ENCODE measurements at places on chromosomes 4 and X.

GRCh38 chrX:74420196-74421035 is 877 bp upstream of the SLC16A2 start:
- peak; percentile 51 for DNase-seq

GRCh38 chr4:33948921-33949320 is 2295.4 kb downstream of the ARAP2 start:
- no peak for DNase-seq

DNA sequence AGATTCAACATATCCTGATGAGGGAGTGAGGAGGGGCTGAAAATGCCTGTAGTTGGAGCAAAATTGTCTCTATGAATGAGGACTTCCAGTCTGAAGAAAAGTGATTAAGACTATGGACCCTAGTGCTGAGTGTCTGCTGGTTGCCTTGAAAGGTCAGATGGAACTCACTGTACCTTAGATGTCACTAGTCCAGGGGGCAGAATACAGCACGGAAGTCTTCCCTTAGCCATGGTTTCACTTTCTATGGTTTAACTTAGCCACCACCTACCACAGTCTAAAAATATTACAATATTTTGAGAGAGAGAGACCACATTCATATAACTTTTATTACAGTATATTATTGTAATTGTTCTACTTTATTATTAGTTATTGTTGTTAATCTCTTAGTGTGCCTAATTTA is 223.1 kb downstream of the FMR1NB start:
- DNase-seq = no peak

DNA sequence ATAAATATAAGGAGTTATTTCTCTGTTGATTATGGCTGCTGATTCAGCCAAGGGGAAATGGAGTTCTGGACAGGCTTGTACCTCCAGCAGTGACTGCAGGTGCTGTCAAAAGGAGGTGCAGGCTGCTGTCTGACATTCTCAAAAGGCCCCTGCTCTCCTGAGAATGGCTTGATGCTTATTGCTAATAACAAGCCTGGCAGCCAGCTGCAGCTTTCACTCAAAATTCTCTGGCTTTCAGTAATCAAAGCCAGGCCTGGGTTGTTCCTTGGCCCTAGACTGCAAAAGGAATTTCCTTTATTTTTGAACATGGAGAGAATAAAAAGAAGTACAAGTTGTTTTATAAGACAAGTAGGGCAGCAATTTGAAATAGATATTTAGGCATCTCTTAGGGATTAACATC is 575.9 kb downstream of the MID1IP1 start:
- no peak for DNase-seq

DNA sequence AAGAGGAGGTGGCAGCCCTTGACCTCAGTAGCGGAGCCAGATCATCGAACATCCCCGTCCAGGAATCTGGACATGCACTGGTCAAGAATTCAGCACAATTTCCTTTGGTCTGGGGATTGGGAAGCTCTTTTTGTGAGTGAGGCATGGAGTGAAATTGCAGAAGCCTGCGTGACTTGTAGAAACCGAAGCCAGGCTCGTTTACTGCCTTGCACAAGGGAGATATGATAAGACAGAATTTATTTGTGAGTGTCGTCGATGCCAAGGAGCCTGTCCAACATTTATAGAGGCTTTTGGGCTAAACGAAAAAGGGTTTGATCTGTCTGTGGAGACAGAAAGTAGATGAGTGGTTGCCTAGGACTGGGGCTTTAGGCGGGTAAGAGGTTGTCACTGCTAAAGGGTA is 50.6 kb downstream of the TBL1X start:
- no peak for DNase-seq

DNA sequence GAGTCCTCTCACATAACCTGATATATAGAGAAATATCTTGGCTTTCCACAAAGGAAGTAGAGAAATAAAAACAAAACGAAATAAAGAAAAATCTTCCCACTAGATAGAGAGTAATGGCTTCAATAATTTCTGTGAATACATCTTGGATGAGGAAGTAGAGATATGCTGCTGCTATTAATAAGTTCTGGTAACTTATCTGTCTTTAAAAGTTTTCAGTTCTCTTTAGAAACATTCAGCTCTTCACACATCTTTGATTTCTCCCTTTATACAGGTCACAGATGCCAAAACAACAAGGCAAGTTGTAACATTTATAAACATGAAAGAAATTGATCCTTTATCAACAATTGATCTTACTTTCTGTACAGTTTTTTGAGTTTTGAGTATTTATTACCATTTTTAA is 615.8 kb downstream of the TRAM1L1 start:
- no peak for DNase-seq

GRCh38 chr4:53981567-53981966 is 82.8 kb downstream of the CHIC2 start:
- DNase-seq = no peak

- DNase-seq = no peak
Observed at GRCh38 chr4:57333684-57334083, 223.5 kb upstream of the IGFBP7 start.

GRCh38 chr4:602559-602942 is 22.8 kb upstream of the PDE6B start:
- DNase-seq = no peak

GRCh38 chr4:76969495-76969894 is 19.9 kb downstream of the SEPTIN11 start:
- DNase-seq = no peak

GRCh38 chr4:33998291-33998690 is 2246.0 kb downstream of the ARAP2 start:
- DNase-seq = no peak

GRCh38 chr4:71261633-71262121 is 77.1 kb upstream of the SLC4A4 start:
- DNase-seq = no peak

DNA sequence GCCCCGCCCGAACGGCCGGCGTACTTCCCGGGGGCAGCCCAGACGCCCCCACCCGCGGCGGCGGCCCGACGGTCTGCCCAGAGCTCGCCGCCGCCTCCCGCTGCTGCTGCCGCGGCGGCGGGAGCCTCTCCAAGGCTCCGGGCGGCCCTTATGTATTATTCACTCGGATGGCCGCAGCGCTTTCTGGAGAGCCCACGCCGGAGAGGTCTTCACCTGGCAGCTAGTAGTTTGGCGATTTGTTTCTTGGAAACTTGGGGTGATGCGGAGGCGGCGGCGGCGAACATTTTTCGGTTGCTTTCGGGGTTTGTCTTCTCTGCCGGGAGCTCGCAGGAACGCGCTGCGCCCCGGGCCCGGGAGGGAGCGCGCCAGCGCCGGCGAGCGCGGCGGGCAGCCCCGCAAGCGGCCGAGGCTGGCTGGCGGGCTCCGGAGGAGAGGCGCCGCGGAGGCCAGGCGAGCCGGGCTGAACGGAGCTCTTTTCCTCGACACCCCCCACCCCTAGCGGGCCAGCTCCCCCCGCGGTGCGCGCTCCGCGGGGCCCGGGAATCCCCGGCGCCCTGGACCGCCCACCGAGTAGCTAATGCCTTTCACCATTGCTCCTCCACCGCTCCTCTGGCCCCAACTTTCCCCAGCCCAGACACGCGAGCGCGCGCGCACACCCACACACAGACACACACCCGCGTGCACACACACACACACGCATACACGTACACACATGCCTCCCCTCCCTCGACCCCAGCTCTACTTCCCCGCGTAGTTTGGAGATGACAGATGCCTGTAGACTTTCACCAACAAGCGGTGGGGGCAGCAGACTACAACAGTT is 113.5 kb downstream of the DHX15 start:
- DNase-seq = no peak

DNA sequence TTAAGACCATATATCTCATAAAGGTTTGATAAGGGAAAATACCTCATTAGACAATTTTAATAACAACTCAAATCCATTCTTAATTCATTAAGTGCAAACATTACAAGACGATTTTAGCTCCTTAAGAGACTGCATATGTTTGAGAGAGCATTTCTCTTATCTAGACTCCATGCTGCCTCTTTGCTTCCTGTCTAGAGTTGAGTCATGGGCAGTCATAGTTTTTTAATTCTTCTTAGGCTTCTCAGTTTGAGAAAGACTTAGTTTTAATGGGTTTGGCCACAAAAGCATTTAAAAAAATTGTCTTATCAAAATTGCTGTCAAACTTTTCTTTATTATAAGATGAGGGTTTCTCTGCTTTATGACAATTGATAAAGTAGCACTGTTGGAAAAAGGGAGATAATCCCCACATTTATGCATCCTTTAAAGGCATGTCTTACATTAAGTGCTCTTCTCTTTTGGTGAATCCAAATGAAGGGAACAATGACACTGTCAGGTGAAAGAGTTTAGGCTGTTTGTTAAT is 713.4 kb downstream of the PCDH18 start:
- DNase-seq = no peak

GRCh38 chr4:38382520-38382919 is 281.5 kb upstream of the KLF3 start:
- DNase-seq = no peak

Data from AG09319 (cell line).